SW 1271 (cell line): ENCODE measurements at places on chromosomes 6 and 20.
A peak's percentile ranks its signal among the peaks of the same experiment; 100 is the strongest.

- peak; percentile 30 for DNase-seq
Observed at GRCh38 chr6:163585932-163586437, 171.5 kb downstream of the QKI start.

GRCh38 chr20:33145521-33145920 is 22.4 kb upstream of the BPIFA2 start:
- no peak for DNase-seq

DNA sequence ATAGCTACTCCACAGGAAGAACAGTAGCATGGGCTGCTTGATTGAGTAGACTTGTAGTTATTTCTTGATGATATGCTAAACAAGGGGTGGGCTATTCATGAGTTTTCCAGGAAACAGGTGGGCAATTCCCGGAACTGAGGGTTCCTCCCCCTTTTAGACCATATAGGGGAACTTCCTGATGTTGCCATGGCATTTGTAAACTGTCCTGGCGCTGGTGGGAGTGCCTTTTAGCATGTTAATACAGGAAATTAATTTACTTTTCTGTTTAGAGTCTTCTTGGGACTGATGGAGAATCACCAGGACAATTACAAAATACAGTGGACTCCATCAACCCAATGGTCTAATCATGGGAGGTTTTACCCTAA is 22.7 kb downstream of the CYP24A1 start:
- DNase-seq: no peak

- DNase-seq: no peak
Observed at GRCh38 chr6:45965792-45966191, 49.9 kb downstream of the CLIC5 start.

GRCh38 chr6:84920021-84920420 is 155.6 kb upstream of the TBX18 start:
- DNase-seq: no peak

GRCh38 chr6:43644940-43645612 is at the start of gene RSPH9:
Gene RSPH9, plus strand, starts transcription at chr6:43645036. Its CDS starts 63 bp downstream, at chr6:43645099.
- peak; percentile 43 for DNase-seq

DNA sequence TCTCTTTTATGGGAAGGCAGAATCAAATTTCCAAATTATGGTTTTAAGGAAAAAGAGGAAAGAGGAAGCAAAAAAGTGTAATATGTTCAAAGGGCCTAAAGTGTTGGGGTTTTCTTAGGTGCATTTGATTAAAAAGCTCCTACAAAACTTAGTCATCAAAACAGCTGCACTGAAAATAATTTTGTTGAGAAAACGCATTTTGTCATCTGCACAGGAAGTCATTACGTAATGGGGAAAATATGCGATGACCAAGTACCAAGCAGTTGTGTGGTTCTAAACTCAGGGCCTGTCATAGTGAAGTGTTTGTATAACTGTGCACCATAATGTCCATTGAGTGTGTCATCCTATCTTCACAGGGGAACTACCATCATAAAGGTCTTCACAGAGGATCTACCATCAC is 15.6 kb downstream of the HAO1 start:
- DNase-seq: peak; percentile 60

- DNase-seq: no peak
Observed at GRCh38 chr20:59977086-59977485, 18.9 kb downstream of the CDH26 start.

DNA sequence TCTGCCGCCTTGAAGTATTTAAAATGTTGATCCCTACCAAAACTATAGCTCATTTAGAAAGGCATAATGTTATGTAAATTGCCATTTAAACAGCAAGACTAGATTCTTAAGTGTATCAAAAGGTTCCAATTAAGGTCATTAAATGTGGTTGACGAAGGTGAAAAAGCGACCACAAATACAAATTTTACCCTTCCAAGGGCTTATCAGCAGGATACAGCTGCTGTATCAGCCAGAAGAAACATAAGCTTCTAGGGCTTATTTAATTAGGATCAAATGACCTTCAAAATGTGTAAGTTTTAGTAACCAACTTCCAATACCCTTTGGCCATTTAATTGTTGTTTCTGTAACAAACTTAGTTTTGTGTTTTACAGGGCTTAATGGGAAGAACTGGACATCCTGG is 139.9 kb downstream of the COL9A1 start:
- no peak for DNase-seq

GRCh38 chr6:41040101-41040939 is 1.3 kb upstream of the UNC5CL start:
- DNase-seq: no peak

DNA sequence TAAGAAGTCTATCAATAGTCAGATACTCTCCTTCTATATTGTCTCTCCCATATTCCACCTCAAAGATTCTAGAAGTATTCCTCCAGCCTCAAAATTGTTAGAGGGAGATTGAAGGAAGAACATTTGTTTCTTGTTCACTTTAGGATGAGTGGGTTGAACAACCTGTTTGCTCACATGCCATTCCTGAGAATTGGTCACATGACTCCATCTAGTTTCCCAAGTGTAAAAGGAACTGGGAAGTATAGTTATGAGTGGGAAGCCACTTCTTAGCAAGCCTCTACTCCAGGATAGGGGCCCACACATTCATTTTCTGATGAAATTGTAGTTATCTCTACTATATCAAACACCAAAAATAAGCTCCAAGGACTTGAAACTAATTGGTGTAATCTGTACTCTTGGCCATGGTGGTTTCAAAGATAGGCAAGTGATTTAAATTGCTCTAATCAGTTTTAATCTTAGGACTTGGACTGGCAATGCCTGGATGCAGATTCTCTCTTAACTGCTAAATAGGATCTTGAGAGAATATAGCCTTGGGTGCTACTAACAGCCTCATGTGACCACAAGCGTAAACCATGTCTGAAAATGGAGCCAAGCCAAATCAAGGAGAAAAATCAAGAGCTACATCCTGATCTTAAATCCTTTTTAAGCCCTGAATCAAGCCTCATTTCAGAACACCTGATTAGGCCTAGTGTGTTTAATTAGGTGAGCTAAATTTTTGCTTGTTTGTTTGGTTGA is 758.7 kb upstream of the MAN1A1 start:
- DNase-seq: no peak

DNA sequence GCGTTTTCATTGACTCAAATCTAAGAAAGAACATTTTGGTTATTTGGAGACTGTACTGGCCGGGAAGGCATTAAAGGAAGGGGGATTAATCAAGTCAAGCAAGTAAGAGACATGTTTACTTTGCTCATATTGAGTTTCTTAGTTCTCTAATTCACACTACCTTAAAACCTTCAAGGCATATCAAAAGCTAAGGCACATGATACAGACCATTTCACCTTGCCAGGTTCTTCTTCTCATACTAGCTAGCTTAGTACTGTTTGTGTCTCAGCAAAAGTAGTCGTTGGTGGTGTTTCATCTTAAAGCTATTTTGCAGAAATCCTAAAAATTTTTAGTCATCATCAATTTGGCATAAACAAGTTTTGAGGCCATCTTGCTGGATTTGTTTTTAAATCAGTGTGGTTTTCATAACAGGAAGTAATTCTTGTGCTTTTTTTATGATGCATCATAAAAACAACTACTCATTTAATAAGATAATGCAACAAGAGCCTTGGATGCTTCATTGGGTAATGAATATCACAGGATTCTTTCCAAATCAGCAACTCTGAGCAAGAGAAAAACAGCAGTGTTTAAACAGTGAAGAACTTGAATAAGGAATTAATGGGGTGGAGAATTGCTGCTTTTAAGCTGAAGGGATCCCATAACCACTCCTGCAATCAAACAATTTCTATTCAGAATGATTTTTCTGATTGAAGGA is 425.3 kb downstream of the EPM2A start:
- DNase-seq: no peak

DNA sequence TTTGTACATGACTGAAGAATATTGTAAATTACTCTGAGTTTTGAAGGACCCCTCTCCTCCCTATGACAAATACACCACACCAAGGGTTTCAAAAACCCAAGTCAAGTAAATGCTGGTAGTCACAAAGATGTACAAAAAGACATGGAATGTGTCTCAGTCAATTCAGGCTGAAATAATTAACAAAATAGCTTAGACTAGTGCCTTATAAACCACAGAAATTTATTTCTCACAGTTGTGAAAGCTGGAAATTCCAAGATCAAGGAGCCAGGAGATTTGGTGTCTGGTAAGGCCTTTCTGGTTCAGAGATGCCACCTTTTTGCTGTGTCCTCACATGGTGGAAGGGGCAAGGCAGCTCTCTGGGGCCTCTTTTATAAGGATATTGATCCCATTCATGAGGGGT is 202.3 kb upstream of the RIN2 start:
- no peak for DNase-seq

GRCh38 chr20:56362833-56363413 is 4.1 kb downstream of the FAM210B start:
- no peak for DNase-seq

GRCh38 chr6:122628714-122629113 is 18.5 kb downstream of the PKIB start:
- no peak for DNase-seq

- no peak for DNase-seq
Observed at GRCh38 chr6:156876302-156876701, 99.1 kb downstream of the ARID1B start.

DNA sequence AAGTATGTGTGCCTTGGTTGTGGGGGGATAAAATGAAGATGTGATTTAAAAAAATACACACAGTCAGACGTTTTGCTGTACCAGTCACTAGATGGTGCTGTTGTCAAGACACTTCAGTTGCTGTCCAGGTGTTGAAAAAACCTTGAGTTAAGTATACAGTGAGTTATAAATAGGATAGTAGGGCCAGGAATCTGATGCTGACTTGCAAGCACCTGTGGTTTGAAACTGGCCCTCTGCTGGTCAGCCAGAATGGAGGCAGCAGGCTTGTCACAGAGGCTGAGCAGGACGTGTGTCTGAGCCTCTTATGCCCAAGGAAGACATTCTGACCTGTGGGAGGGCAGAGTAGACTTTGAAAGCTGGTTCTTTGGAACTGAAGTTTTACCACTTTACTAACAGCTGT is 27.8 kb downstream of the RNF8 start:
- peak; percentile 71 for DNase-seq

- DNase-seq: no peak
Observed at GRCh38 chr20:51876313-51876940, 74.1 kb upstream of the SALL4 start.

- DNase-seq: no peak
Observed at GRCh38 chr20:49400904-49401303, 81.6 kb downstream of the KCNB1 start.

DNA sequence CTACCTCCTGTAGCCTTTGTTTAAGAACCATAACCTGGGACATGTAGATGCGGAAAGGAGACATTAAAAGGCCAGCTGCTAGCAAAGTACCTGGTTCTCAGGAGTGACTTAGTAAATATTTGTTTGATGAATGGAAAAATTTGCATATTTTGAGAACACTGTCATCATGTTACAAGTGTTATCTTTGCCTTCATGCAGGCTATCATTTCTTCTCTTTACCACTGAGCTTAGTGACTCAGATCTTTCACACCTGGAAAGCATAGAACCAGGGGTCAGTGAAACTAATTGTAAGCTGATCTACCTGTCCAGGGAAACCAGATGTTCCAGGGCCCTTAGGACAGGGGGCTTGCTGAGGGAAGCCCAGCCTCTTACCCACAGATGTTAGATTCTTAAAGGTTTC is 5.4 kb downstream of the ZFP57 start:
- DNase-seq: no peak

GRCh38 chr6:28765978-28766351 is 157.8 kb downstream of the TRIM27 start:
- no peak for DNase-seq

DNA sequence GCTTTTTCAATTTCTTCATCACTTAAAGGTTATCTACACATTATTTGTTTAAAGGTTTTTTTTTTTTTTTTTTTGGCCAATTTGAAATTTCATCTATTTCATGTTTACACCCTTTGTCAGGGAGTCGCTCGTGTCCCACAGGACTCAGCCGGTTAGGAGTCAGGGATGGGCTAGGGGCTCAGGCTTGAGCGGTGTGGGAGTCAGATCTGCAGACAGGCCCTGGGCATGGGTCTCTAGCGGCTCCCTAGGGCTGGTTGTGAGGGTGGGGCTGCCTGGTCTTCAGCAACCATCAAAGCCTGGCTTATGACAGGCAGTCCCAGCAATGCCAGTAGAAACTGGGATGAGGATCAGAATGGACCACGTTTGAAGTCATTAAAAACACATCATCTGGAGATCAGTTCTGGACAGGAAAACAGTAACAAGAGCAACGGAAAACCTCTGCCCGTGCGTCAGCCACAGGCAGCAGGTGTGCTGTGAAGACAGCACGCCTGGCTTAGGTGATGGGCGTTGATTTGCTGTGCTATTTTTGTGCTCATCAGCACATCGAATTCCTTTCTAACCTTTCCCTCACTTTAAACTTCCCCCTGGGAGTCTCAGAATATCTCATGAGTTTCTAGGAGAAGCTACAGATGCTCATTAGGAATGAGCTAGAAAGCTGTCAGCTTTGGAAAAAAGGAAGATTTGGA is 91.3 kb upstream of the MPC1 start:
- no peak for DNase-seq

DNA sequence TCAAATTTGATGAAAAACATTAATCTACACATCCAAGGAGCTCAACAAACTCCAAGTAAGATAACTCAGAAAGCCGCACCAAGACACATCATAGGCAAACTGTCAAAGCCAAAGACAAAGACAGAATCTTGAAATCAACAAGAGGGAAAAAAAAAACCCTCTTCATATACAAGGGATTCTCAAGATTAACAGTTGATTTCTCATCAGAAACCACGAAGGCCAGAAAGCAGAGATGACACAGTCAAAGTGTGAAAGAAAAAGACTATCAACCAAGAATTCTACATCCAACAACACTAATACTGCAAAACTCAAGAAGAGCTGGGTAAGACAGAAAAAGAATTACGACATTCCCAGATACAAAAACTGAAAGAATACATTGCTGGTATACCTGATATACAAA is 73.8 kb downstream of the CDK19 start:
- DNase-seq: no peak

DNA sequence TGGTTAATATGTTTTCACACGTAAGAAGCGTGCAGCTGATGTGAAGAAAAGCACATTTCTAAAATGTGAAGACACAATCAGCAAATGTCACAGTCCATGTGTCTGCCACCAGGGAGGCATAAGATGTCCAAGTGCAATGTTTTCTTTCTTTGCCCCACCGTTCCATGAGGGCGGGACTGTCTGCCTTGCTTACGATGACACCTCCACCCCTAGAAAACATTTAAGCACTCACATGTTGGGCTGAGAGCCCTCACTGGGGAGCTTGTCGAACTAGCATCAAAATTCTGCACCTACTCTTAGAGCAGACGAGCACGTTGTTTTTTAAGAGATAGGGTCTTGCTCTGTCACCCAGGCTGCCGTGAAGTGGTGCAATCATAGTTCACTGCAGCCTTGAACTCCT is 57.6 kb downstream of the PSMG4 start:
- DNase-seq: no peak

GRCh38 chr6:15389084-15389764 is 143.4 kb downstream of the JARID2 start:
- DNase-seq: no peak

- peak; percentile 86 for DNase-seq
Observed at GRCh38 chr20:53899351-53900167, 170.8 kb downstream of the BCAS1 start.

DNA sequence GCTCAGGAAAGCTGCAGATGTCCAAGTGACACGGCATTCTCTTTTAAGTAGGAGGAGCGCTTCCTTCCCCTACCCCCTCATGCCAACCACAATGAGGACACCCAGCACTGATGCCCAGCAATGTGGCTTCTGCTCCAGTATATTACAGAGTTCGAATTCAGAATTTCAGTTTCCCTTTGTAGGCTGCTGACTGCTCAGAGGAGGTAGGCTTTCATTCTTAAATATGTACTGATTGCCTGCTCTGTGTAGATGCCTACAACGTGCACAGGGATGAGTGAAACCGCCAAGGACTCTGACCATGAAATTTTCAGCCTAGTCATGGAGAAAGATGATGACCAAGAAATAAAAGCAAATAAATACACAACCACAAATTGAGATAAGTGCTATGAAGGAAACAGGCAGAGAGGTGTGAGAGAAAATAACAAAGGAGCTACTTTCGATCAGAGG is 50.9 kb upstream of the TNFAIP3 start:
- no peak for DNase-seq
